ENCODE measurements at places on chromosomes 6 and 20. TPM values are rescaled to one million over a fixed set of nuclear protein-coding genes. Genes with fewer than 3 reads are reported as not detected.

DNA sequence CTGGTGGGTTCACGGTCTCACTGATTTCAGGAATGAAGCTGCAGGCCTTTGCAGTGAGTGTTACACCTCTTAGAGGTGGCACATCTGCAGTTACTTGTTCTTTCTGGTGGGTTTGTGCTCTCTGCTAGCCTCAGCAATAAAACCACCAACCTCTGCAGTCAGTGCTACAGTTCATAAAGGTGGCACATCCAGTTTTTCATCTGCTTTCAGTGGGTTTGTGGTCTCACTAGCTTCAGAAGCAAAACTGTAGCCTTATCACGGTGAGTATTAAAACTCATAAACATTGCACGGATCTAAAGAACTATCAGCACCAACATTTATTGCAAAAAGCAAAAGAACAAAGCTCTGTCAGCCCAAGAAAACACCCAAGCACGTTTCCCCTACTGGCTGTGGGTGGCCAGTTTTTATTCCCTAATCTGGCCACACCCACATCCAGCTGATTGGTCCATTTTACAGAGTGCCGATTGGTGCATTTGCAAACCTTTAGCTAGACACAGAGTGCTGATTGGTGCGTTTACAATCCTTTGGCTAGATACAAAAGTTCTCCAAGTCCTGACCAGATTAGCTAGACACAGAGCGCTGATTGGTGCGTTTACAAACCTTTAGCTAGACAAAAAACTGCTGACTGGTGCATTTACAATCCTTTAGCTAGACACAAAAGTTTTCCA is 3.4 kb upstream of the TMEM14C start:
- DNase-seq = no peak

OR2H1 gene
- not detected for total RNA-seq

CEP43 gene
- total RNA-seq = 32.6 TPM

DNA sequence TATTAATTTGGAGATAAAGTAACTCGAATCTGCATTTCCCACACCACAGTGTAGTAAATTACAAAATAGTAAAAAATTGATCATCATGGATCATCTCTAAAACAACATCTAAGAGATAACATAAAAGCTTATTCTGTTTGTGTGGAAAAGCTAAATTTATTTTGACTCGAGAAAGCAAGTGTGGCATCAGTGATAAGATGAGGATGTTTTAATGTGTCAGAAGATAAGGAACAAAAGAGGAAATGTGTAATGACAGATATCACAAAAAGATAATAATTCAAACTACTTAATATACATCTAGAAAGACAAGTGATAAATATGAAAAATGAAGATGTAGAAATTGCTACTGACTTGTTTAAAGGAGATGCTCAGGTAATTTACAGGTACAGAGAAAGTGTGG is 74.1 kb downstream of the DNAH8 start:
- no peak for DNase-seq

UNC5CL gene
- 2.0 TPM for total RNA-seq

DNA sequence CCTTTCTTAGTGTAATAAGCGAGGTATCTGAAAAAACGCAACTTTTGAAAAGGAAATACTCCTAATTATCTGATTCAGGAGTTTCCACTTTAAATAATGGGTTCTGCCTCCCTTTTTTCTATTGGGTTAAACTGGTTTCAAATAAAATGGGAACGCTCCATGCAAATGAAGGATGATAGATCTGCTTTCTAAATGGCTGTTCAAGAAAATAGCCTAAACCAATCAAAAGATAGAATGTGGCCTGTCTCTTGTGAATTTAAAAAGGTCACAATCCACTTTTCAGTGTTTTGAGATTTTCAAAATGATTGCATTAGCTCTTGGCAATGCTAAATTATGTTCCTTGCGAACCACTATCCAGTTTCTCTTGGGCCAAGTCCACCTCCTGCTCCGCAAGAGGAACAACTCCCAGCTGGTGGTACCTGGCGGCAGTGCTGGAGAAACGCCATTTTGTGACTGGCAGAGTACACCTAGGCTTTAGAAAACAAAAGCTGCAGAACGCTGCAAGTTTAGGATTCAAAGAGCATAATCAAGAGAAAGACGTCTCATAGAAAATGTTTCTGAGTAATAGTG is 56.7 kb downstream of the TRIM38 start:
- no peak for DNase-seq

DNA sequence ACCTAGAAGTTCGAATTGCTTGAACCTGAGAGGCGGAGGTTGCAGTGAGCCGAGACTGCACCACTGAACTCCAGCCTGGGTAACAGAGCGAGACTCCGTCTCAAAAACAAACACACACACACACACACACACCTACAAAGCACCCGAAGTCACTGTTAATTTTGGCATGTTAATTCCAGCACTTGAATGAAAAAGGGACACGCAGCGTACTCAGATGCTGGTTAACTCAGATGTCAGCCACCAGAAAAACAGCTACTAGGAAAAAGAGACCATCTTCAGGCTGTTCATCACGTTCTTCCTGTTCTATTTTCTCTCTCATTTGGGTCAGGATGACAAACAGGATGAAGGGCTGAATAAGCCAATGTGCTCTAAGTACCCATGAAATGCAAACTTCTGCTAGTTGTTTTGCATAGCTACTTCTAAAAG is 46.9 kb downstream of the BLOC1S5 start:
- no peak for DNase-seq

HLA-DPA1 gene
- total RNA-seq = 75.4 TPM

DNA sequence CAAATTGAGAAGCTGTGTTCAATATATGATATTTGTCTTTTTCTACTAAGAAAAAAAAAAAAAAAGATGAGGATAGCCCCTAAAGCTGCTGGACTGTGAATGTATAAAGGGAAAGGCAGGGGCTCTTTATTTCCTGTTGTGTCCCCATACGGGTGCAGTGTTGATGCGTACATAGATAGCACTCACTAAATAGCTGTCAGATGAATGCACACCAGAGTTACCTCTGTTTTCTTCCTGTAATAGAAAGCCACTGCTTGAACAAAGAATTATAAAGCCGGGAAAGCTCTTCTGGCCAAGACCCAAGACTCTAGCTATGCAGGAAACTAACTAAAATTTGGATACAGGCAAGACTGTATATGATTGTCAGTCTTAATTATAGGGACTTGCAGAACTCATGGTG is 260.0 kb downstream of the FARS2 start:
- no peak for DNase-seq

DNA sequence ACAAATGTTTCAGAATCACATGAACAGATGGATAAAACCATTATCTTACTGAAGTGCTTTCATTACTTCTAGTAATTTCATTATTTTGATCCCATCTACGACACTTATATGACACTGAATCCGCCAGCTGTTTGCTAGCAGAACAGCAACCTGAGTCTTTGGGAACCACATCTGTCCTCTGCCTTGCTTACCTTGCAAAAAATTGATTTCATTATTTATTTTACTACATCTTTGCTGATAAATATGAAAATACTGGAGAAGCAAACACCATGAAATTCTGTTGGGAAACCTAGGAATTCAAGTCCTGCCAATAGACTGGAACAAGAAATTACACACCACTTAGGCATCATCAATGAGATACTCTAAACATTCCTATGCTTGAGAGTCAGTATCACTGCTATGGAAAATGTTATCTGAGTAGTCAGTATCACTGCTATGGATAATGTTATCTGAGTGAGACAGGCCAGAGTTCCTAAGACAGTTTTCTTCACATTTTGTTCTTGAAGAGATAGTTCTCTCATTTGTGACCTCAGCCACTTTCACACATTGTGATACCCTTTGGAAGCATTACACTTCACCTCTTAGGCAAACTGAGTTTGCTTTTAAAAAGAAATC is 91.9 kb downstream of the PDE10A start:
- no peak for DNase-seq

DNA sequence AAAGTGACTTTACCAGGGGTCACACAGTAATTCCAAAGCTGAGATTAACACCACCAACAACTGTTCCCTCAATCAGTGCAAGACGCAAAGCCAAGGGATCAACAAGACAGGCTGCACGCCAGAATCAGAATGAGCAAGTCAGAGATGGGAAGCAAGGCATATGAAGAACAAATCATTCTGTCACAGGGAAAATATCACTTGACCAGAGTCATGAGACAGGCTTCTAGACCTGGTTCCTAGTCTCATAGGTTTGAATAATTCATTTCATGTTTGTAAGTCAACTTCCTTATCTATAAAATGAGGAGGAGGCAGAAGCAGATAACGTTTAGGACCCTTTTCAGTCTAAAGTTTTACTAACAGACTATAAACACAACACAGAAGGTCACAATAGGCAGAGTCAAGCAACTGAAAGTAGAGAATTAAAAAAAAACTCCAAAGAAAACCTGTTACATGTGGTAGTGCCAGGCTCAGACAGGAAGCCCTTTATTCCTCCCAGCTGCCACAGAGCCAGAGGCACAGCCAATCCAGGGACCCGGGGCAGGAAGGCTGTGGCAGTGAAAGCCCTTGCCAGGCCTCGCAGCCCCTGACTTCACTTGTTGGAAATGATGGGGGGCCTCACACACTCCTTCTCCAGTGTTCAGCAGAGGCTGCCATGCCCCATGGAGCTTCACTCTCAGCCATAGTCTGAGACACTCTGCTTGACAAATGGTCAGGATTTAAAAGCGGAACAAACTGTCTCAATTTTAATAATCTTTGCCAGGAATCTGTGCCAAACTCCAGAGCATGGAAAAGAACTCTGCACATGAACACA is 29.2 kb upstream of the DST start:
- peak; percentile 44 for DNase-seq

DNA sequence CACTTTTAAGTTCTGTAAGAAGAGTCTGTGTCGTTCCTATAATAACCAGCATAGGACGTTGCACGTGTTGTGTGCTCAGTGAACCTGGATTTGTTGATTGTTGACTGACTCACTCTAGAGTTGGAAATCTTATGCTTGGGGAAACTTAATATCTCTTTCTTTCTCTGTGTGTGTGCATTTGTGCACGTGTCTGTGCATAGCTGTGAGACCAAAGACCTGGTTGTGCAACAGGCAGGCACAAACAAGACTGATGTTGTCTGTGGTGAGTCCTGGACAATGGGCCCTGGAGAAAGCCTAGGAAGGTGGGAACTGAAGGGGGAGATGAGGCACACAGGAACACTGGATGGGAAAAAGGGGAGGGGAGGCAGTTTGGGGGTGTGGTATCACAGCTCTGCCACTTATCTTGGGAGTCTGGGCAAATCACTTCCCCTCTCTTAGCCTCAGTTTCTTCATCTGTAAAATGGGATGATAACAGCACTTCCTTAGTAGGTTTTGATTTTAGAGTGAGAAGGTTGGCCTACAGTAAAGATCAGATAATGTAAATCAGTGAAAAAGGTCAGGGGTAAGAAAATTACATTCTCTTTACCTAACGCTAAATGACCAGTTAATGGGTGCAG is 8.4 kb downstream of the CD40 start:
- DNase-seq = no peak

All from breast epithelium (tissue), 4 donors.